ENCODE measurements at places on chromosomes 7 and 10.

GRCh38 chr7:96297876-96298275 lies 24.0 kb downstream of the SLC25A13 start:
- DNase-seq, result no peak

- DNase-seq, result no peak
Measured at GRCh38 chr7:133703547-133703946, 423.6 kb upstream of the LRGUK start.

GRCh38 chr7:69935107-69935506 lies 336.8 kb downstream of the AUTS2 start:
- no peak for DNase-seq

DNA sequence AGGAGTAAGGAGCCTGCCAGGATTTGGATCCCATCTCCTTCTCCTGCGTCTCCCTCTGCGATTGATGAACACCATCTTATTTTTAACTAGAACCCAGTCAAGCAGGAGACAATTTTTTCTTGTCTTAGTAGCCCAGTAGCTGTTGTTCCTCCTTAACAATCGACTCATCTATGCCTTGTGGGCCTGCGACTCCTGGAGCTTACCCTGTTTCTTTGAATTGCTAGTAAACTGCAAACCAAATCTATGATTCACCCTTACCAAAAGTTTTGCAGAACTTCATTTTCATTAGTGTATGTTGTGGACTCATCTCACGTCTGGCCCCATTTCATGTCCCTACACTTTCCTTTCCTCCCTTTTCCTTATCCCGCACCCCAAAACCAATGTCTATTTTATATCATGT lies 37.7 kb downstream of the TRIL start:
- no peak for DNase-seq

GRCh38 chr7:81887098-81888090 lies 117.5 kb upstream of the HGF start:
- DNase-seq, result no peak

- DNase-seq, result peak; percentile 20
Measured at GRCh38 chr10:97714401-97715258, 1.1 kb downstream of the MARVELD1 start.

GRCh38 chr10:8114741-8115617 lies 60.5 kb downstream of the GATA3 start:
- no peak for DNase-seq

DNA sequence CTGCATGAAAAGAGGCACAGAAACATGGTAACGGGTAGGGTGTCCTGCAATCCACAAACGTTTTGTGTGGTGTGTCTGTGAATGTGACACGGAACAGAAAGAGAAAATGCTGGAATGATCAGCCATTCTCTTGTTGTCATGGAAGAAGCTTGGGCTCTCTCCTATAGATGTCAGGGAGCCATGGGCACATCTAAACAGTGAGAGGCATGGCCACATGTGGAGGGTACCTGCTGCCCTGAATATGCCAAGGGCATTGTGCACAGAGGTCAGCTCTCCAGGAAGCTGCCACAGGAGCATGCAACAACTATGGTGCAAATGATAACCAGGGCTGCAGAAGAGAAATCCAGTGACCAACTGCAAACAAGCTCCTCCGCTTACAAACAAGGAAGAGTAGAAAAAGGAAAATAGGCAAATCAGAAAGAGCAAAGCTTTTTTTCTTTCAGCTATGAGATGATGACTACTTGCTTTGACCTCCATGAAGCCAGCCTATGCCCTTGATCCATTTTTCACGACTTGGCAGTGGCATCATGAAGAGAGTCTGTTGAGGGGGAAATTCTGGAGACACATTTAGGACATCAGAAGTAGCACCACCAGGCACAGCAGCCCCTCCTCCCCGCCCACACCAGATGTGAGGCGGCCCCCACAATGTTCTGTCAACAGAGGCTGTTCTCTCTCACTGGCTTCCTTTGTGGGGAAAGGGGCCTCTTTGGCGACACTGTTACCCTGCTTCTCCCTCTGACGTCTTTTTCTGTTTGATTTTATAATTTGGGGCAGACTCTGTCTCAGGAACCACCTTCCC lies 4.8 kb upstream of the PDE1C start:
- DNase-seq, result no peak

DNA sequence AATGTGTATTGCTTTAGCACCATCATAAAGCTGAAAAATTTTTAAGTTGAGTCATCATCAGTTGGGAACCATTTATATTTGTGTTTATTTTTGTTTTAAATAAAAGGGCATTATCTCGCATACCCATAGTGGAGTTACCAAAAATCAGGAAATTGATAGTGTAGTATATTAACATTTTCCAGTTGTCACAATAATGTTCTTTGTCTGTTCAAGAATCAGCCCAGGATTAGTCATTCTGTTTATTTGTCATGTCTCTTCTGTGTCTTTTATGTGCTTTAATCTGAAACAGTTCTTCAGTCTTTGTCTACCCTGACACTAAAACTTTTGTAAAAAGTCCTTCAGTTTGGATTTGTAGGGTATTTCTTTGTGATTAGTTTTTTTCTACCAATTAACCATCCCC lies 827.8 kb upstream of the ZWINT start:
- no peak for DNase-seq

GRCh38 chr7:24733414-24734060 lies 23.7 kb downstream of the GSDME start:
- no peak for DNase-seq

GRCh38 chr10:99393683-99394082 lies 36.7 kb downstream of the GOT1 start:
- DNase-seq, result no peak

- DNase-seq, result no peak
Measured at GRCh38 chr7:49766966-49767365, 6.5 kb upstream of the VWC2 start.

All from CD4-positive, alpha-beta T cell treated with Interleukin-4 for 1 hour (primary cell).